Endothelial cell (in vitro differentiated cells): ENCODE measurements at places on chromosomes 11 and 22.

- peak; percentile 61 for DNase-seq
These were observed at the start of gene RPS6KA4 for GRCh38 chr11:64358907-64359711. Gene RPS6KA4, plus strand, starts transcription at chr11:64359162. Its CDS starts 74 bp downstream, at chr11:64359236.

DNA sequence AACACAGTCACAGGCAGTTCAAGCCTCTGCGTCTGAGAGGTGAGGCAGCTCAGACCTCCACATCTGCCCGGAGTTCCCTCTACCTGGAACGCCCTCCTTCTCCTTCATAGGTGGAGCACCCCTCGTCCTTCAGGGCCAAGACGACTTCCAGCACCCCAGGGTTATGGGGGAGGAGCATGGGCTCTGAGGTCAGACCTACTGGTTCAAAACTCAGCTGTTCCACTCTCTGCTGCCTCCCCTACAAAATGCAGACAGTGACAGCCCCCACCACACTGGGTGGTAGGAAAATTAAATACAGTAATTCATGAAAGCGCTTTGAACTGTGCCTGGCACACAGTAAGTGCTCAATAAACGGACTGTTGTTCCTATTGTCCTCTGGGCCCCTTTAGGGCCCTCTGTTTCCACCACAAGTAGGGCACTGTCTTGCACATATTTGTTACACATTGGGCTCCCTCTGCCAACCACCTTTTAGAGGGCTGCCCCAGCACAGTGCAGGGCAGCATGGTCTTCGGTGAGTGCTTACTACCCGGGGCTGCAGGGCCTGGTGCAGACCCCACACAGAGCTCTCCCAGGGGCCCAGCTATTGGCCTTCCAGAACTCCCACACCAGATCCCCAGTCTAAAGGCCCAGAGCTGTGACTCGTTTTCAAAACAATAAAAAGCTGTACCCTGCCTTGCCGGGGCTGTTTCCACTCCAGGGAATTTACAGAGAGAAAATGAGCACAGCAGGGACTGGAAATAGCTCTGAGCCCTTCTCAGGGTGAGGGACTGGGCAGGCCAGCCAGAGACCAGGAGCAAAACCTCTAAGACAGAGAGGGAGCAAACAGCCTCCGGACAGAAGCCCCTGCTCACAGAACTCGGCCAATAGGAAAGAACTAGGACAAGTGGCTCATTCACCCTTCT is 2.5 kb downstream of the TMEM184B start:
- no peak for DNase-seq

GRCh38 chr22:18156878-18157713 is 7.1 kb downstream of the USP18 start:
- DNase-seq, result peak; percentile 90

DNA sequence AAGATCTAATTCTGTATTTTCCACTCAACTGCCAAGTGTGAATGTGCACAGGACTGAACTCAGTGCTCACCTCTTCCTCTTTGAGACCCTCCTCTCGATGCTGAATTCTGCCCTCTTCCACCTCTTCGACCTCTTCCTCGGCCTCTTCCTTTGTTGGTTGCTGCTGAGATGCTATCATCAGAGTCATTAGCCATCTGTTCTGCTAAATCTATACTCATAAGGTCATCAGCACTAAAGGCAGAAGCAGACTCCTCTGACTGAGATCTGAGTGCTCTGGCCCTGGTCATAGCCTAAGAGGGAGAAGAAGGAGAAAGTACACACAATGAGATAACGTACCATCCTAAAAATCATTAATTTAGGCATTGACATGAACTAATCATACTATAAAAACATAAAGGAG is 45.9 kb upstream of the GPR83 start:
- no peak for DNase-seq

GRCh38 chr22:35746946-35747703 is 29.5 kb downstream of the APOL5 start:
- DNase-seq, result no peak

- no peak for DNase-seq
These were observed 598.2 kb upstream of the ANO3 start for GRCh38 chr11:25733777-25734176.

- DNase-seq, result no peak
These were observed 59.0 kb downstream of the SYN3 start for GRCh38 chr22:32999039-32999815.

DNA sequence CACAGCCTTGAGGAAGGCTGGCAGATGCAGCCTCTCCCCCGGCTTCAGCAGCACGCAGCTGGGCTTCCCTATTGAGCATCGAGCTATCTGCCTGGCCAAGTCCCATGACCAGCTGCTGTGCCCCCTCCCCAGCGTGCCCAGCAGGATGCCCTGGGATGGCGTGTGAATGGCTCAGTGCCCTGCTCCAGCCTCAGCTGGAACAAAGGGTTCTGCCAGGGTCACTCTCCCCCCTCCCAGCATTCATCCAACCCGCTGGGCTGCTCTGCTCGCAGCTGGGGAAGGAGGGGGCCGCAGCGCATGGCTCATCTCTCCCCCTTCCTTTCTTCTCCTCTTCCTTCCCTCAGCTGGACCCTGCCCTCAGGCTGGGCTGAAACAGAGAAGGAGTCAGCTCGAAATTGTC is 14.5 kb downstream of the LRP4 start:
- DNase-seq, result no peak

GRCh38 chr22:40436505-40437431 is 66.4 kb downstream of the SGSM3 start:
- no peak for DNase-seq

GRCh38 chr11:12421386-12421785 is 44.0 kb downstream of the PARVA start:
- DNase-seq, result no peak

- DNase-seq, result no peak
These were observed 41.1 kb downstream of the RPS6KA4 start for GRCh38 chr11:64400102-64400501.

DNA sequence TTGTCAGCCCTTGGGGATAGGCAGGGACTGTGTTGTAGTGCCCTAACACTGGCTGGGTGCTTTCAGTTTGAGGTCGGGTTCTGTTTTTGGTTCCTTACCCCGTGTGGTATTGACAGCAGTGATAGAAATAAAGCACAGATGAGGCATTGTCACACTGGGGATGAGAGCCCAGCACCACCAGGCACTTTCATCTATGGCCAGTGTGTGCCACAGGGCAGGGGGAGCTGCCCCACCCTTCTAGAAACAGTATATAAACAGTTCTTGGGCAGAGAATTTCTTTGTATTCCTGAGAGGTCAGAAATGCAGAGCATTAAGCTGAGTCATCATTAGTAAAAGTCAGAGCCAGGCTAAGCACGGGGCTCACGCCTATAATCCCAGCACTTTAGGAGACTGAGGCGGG is 23.1 kb upstream of the CDC42EP2 start:
- DNase-seq, result no peak

DNA sequence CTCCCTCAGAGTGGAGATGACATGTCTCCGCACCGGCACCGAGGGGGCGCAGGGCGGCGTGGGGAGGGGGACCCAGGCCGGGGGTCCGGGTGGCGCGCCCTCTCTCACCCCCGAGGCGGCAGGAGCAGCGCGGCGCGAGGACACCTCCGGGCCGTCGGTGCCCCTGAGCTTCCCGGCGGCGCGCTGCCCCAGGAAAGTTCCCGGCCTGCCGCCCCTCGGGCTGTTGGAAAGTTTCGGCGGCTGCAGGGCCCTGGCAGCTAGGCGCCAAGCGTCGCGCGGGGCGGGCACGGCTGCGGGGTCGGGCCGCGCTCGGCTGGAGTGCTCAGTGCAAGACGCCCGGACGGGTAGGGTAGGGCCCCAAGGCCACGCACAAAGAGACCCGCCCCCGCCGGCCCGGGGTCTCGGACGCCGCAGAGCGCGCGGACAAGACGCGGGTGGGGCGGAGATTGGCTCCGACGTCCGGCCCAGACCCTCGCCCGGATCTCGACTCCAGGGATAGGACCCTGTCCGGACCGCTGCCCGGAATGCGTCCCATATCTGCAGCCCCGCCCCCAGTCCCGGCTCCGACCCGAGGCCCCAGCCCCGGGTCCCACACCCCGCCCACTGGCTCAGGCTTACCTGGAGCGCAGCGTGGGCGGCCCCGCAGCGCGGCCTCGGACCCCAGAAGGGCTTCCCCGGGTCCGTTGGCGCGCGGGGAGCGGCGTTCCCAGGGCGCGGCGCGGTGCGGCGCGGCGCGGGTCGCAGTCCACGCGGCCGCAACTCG is 471 bp downstream of the ARVCF start:
- peak; percentile 33 for DNase-seq

DNA sequence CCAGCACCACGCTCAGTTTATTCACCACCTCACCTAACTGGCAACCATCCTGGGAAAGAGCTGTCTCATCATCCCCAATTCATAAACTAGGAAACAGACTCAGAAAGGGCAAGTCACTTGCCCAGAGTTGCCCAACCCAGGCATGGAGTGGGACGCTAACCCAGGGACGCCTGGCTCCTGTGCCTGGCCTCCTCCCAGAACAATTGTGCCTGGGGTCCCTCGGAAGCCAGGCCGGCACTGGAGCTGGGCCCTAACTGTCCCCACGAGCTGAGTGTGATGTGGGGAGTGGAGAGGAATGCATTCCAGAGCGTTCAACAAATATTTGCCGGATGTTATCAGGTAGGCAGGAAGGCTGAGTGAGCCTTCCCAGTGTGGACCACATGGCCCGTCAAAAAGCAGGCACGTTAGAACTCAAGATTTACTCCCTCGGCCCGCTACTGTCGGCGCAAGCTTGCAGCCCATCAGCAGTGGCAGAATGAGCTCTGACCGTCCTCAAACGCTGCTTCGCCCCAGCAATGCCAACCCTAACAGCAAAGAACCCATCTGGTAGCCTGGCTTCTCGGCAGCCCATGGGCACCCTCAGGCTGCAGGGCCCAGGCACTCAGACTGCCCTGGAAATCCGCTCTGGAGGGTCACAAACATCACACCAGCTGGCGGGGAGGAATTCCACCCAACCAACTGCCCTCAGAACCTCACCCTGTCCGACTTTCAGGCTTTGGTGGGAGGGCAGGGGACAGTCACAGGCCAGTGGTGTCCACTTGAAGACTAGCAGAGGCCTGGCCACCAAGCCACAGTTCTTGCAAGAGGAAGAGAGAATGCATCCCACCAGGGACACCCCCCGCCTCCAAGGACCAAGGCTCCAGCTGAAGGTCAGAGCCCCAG is 35.6 kb downstream of the MYH9 start:
- no peak for DNase-seq

DNA sequence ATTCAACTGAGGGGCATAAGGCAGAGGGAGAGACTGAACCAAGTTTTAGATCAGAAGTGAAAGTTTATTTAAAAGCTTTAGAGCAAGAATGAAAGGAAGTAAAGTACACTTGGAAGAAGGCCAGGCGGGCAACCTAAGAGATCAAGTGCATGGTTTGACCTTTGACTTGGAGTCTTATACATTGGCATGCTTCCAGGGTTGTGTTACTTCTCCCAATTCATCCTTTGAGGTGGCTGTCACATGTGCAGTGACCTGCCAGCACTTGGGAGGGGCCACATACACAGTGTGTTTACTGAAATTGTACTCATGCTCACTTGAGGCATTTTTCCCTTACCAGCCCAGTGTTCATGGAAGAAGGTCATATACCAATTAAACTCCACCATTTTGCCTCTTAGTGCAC is 30.4 kb downstream of the CYP2R1 start:
- no peak for DNase-seq
